ENCODE measurements at places on chromosomes 1 and 21.

GRCh38 chr1:77543822-77544448 is 138.5 kb downstream of the ZZZ3 start:
- no peak for DNase-seq

- no peak for DNase-seq
Observed at GRCh38 chr1:77385551-77385950, 103.7 kb downstream of the AK5 start.

DNA sequence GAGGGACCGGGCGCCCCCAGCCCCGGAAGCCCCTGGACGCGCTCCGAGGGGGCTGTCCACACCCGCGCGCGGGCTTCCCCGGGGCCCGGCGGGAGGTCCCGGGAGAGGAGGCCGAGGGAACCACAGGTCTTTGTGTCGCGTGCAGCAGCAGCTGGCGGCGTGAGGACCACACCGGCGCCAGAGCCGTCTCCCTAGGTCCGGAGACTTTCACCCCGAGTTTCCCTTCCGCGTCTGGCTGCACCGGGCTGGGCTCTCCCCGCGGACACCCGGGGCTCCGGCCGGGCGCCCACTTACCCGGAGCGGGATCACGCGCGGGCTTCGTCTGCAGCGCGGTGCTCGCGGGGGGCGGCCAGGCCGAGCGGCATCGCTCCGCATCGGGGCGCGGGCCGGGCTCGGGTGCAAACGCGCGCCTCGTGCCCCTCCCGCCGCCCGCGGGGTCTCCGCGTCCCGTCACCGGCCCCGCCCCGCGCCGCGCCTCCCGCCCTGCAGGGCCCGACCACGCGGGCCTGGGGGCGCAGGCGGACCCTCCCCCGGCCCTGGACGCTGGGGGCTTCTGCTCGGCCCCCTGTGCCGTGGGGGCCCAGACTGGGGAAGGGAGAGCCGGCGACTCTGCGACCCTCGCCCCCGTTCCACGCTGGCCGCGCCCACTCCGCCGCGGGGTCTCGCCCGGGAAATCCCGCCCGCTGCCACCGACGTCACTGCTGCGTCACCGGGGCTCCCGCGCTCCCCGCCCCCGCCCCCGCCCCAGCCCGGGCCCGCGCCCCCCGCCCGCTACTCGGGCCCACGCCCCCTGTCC is at the start of gene GNG4:
Gene GNG4, minus strand, starts transcription at position 417 of the 796 bp plus-strand sequence. CDS start 65,946 bp downstream, outside the sequence.
- DNase-seq = no peak

- no peak for DNase-seq
Observed at GRCh38 chr21:45880097-45881068, 101.2 kb upstream of the COL6A1 start.

DNA sequence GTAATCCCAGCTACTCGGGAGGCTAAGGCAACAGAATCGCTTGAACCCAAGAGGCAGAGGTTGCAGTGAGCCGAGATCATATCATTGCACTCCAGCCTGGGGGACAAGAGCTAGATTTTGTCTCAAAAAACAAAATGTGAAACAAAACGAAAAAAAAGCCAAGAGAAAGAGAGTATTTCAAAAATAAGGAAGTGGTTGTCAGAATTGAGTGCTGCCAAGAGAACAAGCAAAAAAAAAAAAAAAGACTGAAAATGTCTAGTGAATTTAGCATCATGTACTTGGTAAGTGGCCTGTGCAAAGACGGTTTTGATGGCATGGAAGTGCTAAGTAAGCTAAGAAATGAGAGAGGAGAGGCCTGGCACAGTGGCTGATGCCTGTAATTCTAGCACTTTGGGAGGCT is 14.3 kb downstream of the KPNA6 start:
- DNase-seq = no peak

DNA sequence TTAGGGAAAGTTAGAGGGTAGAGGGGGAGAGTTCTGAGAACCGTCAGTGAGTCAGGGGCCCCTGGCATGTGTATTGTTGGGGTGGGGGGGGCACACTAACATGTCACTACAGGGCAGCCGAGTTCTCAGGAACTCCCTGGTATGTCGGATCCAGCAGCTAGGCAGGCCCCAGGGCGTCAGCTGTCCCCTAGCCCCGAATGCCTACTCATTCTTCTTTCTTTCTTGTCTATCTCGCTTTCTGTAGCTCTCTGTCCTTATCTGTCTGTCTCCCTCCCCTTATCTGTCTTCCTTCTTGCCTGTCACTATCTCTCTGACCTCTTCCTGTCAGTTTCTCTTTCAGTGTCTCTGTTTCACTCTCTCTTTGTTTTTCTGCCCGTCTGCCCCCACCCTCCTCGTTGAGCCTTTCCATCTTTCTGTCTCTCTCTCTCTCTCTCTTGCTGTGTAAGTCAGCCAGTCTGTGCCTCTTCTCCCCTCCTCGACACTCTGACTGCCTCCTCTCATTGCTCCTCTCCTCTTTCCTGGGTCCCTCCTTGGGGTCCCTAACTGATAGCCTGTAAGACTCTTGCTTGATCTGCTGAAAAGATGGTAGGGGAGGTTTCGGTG is 2.4 kb downstream of the NTRK1 start:
- DNase-seq = no peak

- no peak for DNase-seq
Observed at GRCh38 chr1:32392325-32392724, 1.9 kb downstream of the BSDC1 start.

DNA sequence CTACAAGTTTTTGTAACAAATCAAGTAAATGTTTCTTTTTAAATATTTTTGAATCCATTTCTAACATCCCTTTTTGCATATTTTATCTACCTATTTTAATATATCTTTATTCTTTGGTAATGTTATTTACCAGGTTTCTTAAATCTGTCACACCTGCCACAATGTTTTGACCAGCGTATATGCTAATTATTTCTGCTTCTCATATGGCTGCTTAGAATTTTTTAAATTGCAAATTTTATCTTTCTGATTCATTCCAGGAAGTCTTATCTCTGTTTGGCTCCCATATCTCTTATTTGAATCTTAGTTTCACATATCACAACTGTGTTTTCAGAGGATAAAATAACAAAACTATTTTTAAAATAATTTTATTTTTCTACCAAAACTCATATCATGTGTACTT is 1411.1 kb downstream of the KCNT2 start:
- no peak for DNase-seq

DNA sequence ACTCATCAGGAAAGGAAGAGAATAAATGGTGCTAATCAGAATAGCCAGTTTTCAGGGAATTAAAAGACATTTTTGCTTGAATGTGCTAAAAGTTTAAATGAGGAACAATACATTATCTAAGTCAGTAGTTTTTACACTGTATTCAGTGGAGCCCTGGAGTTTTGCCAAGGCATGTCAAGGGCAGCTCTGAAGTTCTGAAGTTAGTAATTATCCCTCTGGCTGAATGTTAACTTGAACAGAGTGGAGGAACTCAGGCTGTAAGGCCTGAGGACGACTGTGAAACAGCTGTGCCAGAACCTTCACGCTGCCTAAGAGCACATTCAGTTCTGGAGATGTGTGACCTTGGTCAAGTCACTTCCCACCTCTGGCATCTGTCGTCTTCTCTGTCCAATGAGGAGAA is 68.1 kb downstream of the EDEM3 start:
- DNase-seq = no peak

- DNase-seq = no peak
Observed at GRCh38 chr1:159999204-159999603, 32.6 kb downstream of the PIGM start.

DNA sequence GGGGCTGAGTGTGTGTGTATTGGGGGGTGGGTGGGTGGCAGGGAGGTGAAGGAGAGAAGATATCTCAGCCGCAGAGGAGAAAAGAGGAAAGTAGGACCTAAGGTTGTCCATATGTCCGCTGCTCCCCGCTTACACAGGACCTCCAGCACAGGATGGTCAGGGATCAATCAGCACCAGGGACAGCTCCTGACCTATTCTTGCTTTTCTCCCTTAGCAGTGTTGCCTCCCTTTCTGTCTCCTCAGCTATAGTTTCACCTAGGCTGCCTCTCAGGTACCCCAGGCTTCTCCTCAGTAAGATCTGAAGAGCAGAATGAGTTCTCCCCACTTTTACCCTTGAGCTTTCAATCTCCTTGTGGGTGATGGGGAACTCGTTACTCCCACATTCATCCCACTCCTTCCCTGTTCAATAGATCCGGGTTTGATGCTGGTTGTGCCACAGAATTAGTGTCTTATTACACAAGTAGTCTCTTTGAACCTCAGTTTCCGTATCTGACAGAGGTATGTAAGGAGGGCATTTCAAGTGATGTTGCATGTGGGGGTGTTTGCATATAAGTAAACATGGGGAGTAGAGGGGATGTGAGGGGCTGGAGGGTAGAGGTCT is 1.4 kb upstream of the DPH2 start:
- DNase-seq = no peak

DNA sequence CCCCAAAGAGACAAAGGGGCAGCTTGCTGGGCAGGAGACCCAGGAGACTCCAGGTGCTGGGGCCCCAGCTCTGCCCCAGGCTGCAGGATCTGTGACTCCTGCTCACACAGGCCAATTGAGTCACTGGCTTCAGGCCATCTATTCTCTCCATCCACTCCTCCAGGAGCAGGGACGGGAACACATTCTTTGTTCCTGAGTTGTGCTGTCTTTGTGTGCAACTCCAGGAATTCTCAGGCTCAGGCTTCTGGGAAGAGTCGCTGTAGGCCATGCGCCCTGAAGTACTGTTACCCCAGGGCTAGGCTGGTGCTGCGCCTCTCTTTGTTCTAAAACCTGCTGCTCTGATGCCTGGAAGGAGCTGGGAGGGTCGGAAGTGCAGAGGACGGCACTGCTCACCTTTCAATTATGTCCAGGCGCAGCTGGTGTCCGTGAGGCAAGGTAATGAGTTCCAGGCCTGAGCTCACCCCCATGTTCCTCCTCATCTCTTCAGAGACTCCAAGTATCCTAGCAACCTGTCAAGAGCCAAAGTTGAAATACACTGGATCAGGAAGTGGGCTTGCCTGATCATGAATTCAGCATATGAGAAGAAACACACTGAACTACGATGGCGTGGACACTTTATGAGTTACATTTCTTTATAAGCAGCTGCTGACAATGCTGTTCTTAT is 105.9 kb downstream of the BCAR3 start:
- no peak for DNase-seq

GRCh38 chr1:3186526-3186921 is 117.5 kb downstream of the PRDM16 start:
- DNase-seq = no peak

DNA sequence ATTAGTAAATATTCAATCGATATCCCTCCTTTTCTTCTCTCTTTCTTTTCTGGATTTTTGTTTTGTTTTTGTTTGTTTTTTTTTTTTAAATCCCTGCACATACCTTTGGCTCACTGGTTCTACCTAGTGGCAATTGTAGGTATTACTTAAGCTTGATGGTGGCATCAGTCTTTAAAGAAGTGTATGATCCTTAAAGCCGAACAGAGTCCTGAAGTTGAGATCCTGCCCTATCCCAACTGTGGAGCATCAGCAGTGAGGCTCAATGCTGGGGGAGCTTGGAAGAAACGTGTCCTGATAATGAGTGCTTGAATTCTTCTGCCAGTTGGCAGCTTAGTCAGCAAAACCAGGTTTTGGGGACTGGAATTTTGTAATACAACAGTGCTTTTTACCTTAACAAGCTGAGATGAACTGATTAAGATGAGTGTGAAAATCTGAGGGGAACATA is 60.8 kb downstream of the FASLG start:
- no peak for DNase-seq

DNA sequence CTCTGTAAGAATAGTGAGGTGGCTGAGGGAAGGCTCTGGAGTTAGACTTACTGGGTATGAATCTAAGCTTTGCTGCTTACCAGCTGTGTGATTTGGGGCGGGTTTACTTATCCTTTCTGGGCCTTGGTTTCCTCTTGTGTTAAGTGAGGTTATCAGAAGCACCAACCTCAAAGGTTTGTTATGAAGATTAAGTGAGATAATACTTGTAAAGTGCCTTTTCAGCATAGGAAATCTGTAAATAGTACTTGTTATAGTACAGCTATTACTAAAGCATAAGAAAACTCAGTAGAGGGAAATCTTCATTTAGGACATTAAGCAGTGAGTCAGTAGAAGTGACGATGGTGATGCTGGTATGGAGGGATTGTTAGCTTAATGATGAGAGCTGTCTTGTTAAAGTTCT is 12.1 kb downstream of the HHAT start:
- no peak for DNase-seq

DNA sequence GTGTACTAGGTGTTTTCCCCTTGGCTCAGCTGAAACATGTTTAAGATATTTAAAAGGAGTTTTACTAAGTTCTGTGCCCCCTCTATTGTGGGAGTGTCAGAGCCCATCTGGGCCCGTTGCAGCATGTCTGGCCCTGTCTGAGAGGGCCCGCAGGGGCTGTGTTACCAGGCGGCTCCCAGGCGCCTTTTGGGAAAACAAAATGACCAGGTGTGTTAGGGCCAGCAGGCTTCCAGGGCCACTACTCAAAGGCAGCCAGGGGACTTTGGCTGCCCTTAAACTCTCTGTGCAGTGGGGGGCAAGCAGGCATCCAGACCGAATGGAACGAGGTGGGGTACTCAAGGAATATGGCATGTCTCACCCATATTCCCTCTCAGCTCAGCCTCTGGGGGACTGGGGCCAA is 111.7 kb downstream of the KCNN3 start:
- DNase-seq = no peak

- no peak for DNase-seq
Observed at GRCh38 chr1:36814774-36815173, 219.5 kb downstream of the GRIK3 start.

DNA sequence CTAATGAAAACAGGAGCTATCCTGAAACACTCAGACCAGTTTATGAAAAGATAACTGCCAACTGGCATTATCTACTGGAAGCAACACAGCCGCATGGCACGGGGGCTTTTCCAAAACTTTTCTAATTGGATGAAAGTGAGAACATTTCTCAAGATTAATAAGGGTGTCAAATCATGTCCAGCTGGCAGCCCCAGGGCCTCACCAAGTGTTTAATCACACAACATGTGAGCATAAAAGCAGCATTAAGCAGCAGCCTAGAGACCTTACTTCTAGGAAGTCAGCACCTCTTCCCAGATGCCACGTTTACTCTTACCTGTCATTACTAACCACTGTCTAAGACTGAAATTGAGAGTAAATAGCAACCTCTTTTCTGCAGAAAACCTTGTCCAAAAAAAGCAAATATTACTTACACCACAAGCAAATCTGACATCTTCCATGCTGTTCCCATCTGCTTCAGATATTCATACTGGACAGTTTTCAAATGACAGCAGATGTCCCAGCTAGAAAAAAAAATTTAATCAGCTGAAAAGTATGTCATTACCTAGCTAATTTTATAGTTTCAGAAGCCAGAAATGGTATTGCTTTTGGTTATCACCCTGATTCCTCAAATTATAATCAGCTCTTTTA is 341.5 kb upstream of the ZP4 start:
- no peak for DNase-seq

DNA sequence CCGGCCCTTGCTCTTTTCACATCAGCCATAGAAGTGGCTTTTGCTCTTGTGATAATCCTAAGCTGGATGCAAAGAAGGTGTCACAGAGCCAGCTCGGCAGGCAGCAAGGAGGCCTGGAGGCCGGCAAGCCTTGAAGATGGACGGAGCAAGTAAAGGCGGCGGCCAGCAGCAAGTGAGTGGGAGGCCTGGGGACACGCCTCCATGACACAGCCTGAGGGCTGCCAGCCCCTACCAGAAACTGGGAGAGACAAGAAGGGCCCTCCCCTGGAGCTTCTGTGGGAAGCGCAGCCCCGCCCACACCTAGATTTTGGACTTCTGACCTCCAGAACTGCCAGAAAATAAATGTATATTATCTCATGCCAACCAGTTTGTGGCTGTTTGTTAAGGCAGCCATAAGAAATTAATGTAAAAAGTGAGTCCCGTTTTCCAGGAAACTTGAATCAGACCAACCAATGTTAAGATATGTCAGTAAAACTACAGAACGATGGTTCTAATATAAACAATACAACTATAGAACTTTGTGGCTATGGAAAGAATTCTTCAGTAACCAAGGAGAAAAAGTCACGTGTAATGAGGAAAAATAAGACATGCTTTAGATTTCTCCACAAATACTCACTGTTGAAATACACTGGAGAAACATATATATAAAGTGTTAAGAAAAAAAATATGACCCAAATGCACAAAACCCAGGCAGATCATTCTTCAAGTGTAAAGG is 49.9 kb downstream of the BACE2 start:
- DNase-seq = no peak

All from caudate nucleus (tissue), 63 donors.